ENCODE measurements at places on chromosomes 16 and 17.

DNA sequence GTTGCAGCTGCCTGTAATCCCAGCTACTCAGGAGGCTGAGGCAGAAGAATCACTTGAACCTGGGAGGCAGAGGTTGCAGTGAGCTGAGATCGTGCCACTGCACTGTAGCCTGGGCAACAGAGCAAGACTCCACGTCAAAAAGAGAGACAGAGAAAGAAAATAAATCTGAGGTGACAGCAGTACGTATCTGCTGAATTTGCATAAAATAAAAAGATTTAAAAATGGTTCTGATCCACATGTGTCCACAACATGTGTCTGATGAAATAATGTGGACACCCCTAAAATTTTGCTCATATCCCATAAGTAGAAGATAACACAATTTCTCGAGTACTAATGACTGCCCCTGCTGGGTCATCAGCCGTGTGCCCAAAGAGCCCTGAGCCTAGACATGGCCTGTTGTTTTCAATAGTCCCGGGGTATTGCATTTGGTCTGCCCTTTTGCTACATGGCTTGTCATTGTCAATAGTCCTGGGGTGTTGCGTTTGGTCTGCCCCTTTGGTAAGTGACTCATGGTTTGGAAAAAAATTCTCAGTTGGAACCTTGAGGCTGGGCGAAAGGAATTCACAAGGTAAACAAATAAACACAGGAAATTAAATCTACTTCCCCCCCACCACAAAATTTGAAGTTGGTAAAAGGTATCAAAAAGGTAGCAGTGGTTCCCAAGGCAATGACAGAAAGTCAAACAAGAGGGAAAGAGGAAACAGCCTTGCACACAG, 434.6 kb upstream of the MAF start:
- DNase-seq, result no peak

GRCh38 chr16:72604375-72604774, 432.4 kb upstream of the PMFBP1 start:
- DNase-seq, result no peak

GRCh38 chr16:21277927-21278706, at the start of gene CRYM:
TSS of gene CRYM (minus strand) at chr16:21278290. CDS start at chr16:21278251, 39 bp downstream.
- no peak for DNase-seq

DNA sequence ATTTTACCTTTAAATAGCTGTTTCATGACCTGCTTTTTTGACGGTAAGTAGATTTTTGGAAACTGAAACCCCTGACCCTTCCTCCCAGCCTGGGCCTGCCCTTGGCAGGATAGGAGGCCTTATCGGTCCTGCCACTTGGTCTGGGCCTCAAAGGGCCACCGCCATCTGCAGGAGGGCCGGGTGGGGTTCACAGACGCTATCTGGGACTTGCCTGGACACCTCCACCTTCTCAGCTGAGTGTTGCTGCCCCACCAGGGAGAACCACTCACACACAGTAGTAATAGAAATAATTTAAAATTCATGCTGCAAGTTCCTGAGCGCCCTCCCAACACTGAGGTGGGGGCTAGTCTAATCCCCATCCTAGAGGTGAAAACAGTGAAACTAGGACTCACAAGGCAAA, 4.6 kb upstream of the NPRL3 start:
- DNase-seq, result no peak

- no peak for DNase-seq
Measured at GRCh38 chr16:85412911-85413520, 200.1 kb upstream of the GSE1 start.

GRCh38 chr16:27717726-27718125, 167.8 kb downstream of the KATNIP start:
- DNase-seq, result no peak

DNA sequence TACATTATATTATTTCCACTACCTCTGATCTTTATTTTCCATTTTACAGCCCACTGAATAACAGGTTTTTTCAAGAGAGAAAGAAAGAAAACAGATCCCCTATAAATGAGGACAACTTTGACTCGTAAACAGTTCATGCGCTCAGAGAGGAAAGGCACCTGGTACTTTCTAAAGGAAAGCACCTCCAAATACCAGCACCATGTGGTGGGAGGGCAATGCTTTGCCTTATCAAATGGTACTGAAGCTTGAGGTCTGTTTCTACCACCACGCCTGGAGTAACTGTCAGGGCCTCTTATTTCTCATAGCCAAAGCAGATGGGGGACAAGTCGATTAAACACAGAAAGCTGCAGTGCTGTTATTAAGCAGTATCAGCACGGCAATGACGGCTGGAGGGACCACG, 510.3 kb upstream of the ZFHX3 start:
- DNase-seq, result no peak

GRCh38 chr16:11679250-11679649, 11.0 kb downstream of the SNN start:
- no peak for DNase-seq

- DNase-seq, result no peak
Measured at GRCh38 chr17:71825687-71826086, 295.1 kb upstream of the SOX9 start.

DNA sequence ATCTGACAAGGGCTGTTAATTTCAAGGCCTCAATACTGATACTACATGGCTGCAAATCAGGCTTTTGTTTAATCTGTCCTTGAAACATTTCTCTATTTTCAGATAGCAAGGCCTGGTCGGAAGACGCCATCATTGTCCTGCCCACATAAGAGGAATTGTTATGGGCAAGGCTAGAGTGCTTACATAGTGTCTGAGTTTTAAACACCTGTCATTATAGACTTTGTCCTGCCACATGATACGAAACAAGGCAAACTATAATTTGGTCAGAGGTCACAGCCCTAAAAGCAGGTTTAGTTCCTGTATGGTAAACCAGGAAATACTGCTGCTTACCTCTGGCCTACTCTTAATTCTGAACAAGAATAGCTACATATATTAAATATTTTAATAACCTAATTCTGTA, 104.4 kb downstream of the SSH2 start:
- no peak for DNase-seq

- DNase-seq, result no peak
Measured at GRCh38 chr16:52237823-52238222, 309.1 kb downstream of the TOX3 start.

- peak; percentile 69 for DNase-seq
Measured at GRCh38 chr16:31471875-31472708, at the start of gene TGFB1I1. TSS of gene TGFB1I1 (plus strand) at chr16:31472152. CDS start at chr16:31472189, 37 bp downstream.

DNA sequence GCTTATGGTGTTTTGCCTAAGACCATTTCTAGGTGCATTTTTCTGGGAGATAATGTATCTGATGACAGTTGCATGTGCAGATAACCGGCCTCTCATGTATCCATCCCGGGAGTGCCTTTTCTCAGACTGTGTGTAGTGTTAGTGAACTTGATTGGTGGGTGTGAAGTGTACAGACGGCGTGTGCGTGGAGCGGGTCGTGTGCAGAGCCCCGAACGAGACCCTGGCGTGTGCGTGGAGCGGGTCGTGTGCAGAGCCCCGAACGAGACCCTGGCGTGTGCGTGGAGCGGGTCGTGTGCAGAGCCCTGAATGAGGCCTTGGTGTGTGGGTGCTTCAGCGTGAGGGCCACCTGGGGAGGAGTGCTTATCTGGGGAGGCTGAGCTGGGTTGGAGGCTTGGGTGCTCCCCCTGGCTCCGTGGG, 28.9 kb upstream of the ZNF750 start:
- no peak for DNase-seq

DNA sequence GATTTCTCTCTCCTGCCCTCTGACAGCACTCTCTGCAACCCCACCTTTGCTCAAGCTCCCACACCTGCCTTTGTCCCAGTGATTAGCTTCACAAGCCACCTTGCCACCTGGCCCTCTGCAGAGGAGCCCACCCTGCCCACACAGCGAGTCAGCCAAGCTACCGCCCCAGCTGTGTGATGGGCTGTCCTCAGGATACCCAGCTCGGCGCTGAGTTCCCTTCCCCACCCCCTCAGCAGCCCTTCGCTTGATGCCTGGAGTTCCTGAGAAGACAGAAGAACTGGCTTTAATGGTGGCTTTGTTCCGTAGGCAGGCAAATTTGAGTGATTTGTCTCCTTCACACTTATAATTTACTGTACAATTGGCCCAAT, 266.4 kb downstream of the CBLN1 start:
- DNase-seq, result no peak

DNA sequence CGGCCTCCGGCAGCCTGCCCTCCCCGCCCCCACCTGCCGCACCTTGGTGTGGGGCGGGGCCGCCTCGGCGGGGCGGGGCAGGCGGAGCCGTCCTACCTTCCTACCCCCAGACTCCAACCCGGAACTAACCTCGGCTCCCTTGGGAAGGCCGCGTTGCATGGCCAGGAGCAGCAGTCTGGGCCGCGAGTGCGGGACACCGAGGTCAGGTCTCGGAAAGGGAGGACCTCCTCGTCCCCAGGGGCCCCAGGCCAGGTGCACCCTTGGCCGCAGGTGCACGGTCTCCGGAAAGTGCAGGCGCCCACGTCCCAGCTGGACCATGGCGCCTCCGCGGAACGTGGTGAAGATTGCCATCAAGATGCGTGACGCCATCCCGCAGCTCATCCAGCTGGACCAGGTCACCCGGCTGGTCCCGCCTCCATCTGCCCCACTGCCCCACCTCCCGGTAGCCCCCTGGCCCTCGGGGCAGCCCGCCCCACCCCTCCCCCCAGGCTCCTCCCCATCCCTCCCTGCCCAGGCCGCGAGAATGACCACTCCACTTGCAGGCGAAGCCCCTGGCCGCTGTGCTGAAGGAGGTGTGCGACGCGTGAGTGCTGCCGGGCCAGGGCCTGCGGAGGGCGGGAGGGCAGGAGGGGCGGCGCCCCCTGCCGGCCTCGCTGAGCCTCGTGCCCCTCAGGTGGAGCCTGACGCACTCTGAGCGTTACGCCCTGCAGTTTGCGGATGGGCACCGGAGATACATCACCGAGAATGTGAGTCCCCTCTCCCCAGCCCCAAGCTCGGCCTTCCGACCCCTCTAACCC, at the start of gene ELMO3:
ELMO3 (plus strand) TSS at position 121 of the 797 bp plus-strand sequence; CDS start at position 317, 196 bp downstream.
- DNase-seq, result no peak

DNA sequence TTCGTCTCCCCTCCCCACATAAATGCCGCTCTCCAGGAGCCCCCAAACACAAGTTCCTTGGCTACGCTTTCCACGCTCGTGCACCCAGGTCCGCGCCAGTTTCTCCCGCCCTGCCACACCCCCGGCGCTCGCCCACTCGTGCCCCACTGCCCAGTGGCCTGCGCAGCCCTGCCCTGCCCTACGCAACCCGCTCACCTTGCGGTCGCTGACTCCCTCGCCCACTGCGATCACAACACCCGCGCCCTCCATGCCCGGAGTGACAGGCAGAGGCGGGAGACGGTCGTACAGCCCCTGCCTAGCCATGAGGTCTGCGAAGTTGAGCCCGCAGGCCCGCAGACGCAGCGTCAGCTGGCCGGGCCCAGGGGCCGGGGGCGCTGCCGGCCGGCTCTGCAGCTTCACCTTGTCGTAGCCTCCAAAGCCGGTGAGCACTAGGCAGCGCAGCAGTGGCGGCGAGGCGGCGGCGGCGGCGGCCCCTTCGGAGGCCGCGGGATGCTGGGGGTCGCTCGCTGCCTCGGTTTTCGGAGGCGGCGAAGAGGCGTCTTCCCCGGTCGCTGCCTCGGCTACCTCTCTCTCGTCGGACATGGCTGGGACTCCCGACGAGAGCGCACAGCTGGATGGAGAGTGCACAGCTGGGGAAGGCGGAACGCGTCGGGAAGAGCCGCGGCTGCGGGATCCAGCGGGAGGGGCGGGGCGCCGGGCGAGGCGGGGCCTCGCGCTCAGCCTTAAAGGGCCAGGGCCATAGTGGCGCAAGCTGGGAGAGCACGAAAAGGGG, at the start of gene VAT1:
VAT1 (minus strand) TSS at position 645 of the 772 bp plus-strand sequence; CDS start at position 582, 63 bp downstream.
- no peak for DNase-seq

GRCh38 chr17:81517009-81517338, 4.4 kb upstream of the ACTG1 start:
- DNase-seq, result no peak

GRCh38 chr16:57452021-57452420, 4.7 kb downstream of the COQ9 start:
- no peak for DNase-seq

DNA sequence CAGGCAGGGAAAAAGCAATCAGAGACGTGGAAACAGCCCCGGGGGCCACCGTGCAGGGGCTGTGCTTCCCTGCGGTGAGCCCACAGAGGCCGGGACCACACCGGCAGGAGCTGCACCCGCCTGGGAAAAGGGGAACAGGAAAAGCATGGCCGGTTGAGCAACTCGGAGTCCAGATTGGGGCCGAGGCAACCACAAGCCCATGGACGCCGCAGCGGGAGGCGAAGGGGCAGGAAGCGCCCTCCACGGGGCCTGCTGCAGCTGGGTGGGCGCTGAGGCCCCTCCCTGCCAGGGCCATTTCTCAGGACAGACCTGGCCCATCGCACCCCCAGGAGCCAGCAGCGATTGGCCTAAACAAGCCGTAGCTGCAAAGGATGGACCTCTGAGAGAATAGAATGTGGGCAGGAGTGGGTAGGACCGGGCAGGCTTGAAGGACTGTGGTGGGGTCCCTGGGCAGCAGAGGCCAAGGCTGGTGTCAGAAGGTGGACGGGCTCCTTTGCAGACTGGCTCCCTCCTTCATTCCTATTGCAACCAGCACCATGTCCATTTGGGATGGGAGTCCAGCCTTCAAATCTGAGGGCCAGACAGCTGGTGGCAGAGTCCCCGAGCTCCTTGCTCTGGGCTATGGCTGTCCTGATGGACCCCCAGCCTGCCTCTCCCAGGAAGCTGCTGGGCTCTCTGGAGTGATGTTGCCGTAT, 30.4 kb downstream of the COX4I1 start:
- DNase-seq, result no peak

- DNase-seq, result no peak
Measured at GRCh38 chr16:59988591-59988990, 1254.5 kb upstream of the GOT2 start.

DNA sequence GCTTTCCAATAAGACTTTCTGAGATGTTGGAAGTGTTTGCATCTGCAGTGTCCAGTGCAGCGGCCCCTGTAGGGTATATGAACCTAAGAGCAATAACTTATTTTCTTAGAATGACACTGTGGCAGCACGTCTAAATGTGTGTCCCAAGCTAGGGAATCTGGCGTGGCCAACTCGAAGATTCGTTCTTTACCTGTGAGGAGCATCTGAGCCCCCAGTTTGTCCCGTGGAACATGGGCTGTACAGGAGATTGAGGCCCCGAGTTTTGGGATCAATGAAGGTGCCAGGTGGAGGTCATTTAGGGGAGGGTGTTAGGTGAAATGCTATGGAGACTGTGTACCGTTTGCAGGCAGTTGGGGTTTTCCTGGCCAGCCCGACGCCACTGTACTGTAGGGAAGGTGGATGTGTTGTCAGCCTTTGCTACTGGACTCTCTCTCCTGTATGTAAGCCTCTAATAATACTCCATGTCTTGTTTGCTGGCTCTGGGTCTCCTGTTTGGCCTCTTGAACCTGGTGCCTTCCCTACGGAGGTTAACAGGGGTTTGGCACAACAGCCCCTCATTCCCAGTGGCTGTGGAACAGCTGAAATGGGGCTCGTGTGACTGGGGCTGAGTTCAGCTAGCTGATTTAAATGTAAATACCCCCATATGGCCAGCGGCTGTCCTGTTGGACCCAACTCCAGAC, 45.5 kb upstream of the SDK2 start:
- DNase-seq, result no peak

- DNase-seq, result no peak
Measured at GRCh38 chr16:64718486-64718885, 403.4 kb downstream of the CDH11 start.

DNA sequence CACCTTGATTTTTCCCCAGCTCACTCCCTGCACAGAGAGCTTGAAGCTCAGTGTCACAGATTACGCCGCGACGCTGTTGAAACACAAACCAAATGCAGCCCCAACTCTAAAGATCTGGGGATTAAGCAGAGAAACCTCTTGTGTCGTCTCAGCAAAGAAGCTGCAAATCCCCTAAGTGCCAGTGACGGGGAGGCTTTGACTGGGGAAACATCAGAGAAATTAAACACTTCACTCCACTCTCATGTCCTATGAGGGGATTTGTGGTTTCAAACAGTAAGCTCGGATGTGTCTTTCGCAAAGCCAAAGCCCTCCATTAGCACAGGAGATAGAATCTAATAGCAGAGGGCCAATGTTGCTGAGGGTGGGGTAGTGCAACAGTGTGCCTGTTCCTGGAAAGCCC, 233.7 kb downstream of the HS3ST4 start:
- DNase-seq, result no peak
